H7 (cell line): ENCODE measurements at places on chromosomes 1 and 21.

DNA sequence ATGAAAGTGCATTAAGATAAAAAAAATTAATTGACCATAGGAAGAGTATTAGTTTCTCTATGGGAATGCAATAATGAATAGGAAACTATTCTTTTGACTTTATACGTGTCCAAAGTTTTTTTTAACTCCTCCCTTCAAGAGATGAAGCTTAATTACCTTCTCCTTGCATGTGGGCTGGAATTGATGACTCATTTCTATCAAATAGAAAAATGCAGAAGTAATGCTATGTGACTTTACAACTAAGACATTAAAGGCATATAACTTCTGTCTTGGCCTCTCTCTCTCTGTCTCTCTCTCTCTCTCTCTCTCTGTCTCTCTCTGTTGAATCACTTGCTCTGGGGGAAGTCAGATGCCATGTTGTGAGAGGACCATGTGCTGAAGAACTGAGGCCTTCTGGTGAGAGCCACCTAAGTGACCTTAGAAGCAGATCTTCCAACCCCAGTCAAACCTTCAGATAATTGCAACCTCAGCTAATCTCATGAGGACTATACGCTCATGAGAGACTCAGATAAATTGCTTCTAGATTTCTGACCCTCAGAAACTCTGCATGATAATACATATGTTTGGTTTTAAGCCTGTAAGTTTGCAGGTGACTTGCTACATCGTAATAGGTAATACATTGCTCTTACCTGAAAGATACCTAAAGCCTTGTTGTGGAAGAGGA is 414.2 kb downstream of the KCNT2 start:
- no peak for DNase-seq

DNA sequence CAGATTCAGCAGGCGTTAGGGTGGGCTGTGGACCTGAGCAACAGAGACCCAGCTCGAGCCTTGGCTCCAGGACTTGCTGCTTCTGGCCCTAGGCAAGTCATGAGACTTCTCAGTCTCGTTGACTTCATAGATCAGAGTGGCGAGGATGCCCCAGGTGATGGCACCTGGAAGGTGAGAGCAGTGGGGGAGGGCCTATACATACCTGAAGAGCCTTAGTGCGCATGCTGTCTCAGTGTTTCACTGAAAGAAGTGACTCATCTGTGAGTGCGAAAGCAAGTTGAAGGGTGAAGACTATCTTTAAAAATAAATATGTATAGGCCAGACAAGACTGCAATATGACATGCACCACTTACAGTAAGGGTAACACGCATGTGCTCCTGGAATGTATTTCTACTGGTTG is 10.1 kb downstream of the PLEKHA6 start:
- no peak for DNase-seq

DNA sequence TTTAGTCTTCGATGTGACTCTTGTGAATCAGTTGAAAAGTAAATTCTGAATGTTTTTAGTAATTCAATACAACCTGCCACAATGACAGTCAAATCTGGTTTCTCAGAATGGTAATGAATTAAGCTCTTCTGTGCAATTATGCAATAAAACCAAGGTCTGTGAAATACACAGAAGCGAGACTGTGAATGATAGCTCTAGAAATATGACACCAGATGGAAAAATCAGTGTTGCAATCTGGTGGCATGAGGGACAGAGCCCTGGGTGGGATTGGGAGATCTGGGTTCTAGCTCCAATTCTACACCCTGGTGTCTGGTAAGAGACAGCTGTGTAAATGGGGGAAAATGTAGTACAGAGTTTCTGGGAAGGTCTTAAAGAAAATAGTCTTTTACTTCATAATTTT is 586.4 kb upstream of the ZRANB2 start:
- DNase-seq = no peak

- peak; percentile 84 for DNase-seq
Observed at GRCh38 chr1:47984175-47984789, 12.9 kb downstream of the TRABD2B start.

- DNase-seq = no peak
Observed at GRCh38 chr1:93196591-93196990, 16.1 kb downstream of the CCDC18 start.

DNA sequence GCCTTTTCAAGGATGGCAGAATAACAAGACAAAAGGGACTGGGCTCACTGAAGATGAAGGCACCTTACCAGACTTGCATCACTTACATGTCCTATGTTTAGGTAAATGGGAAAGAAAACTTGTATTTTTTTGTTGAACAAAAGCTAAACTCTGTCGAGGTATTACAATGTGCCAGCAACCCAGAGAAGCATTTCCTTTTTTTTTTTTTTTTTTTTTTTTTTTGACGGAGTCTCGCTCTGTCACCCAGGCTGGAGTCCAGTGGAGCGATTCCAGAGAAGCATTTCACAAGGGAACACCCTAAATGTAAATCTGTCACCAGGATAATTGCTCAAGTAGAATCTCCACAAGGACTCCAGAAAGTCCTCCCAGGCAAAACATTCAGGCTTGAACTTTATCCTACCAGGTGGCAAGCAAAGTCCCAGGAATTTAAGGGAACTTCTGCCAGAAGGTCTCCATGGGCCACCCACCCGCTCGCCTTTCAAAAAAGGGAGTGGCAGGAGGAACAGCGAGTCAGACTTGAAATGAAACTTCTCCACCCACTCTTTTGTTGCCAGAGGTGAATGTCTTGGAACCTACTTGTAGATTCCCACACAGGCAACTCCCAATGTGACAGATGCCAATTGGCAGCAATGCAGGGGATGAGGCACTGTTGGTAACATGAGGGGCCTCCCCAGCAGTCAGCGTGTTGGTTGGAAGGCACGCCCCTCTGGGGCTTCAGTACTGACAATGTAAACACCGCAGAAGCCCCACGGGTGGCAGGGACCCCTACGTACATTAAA is 125.0 kb downstream of the TIAM1 start:
- no peak for DNase-seq
